BJ (cell line): ENCODE measurements at places on chromosomes 1 and 21. TPM values are rescaled to one million over a fixed set of nuclear protein-coding genes. Genes with fewer than 3 reads are reported as not detected.

- no peak for DNase-seq
These were observed 2.1 kb upstream of the CAPN8 start for GRCh38 chr1:223667484-223668182.

The GBP5 gene
- polyA plus RNA-seq = not detected in 2 replicates

DNA sequence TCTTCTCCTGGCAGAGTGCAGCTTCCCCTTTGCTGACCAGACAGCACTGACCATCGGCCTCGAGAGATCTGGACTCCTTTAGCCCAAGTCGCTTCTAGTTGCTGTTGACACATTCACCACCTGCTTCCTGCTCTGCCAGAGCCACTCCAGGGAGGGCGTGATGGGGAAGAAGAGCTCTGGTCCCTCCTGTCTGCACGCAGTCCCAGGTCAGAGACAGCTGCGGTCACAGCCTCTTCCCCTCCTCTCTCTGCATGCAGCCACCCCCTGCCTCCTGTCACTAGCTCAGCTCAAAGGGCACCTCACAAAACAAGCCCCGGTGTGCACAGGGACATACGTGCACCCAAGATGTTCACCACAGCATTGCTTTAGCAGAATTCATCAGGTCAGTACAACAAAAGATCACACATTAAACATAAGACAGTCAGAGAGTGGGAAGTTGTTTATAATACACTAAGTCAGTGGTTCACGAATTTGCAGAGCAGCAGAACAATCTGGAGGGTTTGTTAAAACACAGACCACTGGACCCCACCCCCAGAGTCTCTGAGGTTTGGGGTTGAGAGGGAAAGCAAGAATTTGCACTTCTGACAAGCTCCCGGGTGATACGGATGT, 132.9 kb downstream of the SYF2 start:
- no peak for DNase-seq

- DNase-seq = peak; percentile 7
These were observed 31.9 kb downstream of the ZMYM1 start for GRCh38 chr1:35111106-35111505.

DNA sequence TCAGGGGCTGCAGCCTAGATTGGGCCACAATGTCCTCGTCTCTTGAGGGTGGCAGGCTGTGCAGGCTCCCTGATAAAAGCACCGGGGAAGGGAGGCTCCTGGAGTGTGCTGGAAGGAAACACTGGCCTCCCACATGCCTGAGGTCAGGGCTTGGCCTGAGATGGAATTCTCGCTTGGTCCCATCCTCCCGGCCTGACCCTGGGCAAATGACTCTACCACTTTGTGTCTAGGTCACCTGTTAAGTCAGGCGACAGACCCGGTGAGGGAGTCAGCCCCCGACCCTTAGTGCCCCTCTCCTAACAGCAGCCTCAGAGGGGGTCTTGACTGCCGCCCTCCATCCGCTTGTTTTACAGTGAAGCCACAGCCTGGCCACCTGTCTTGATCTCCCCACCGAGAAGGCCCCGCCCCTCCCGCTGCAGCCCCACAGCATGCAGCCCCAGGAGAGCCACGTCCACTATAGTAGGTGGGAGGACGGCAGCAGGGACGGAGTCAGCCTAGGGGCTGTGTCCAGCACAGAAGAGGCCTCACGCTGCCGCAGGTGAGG, 2.5 kb downstream of the SMIM1 start:
- DNase-seq = no peak

- DNase-seq = no peak
These were observed 54.0 kb downstream of the RAB3B start for GRCh38 chr1:51936531-51936930.

DNA sequence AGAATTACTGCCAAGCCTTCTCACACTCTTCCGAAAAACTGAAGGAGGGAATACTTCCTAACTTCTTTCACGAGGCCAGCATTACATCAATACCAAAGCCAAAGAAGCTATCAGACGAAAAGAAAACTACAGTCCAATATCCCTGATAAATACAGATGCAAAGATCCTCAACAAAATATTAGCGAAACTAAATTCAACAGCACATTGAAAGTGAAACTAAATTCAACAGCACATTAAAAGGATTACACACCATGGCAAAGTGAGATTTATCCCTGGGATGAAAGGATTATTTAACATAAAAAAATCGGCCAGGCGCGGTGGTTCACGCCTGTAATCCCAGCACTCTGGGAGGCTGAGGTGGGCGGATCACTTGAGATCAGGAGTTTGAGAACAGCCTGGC, 176.8 kb downstream of the FAF1 start:
- no peak for DNase-seq

DNA sequence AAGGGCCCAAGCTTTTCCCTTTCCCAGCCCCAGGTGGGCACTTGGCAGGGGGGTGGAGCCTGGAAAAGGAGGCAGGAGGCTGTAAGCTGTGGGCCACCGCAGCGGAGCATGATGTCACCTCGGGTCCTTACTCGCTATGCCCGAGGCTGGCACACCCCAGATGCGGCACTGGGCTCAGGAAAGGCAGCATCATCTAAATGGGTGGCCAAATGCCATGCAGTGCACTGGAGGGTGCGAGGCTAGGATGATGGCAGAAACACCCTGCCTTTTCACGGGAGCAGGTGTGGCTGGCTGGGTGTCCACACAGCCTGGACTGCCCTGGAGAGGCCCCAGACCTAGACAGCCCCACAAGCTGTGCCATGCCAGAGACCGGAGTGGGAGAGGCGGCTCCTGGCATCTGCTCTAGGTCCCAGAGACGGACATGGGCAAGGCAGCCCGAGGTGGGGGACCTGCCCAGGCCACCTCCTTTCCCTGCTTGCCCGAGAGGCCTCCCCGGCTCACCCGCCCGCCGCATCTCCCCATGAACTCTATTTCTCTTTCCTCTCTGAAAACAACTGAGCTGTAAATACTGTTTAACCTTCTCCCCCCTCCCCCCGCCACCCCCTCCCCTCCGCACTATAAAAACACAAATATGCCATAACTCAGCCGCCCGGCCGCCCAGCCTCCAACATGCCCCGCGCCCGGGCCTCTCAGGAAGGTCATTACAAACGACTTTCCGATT, 124.7 kb downstream of the CASZ1 start:
- no peak for DNase-seq

DNA sequence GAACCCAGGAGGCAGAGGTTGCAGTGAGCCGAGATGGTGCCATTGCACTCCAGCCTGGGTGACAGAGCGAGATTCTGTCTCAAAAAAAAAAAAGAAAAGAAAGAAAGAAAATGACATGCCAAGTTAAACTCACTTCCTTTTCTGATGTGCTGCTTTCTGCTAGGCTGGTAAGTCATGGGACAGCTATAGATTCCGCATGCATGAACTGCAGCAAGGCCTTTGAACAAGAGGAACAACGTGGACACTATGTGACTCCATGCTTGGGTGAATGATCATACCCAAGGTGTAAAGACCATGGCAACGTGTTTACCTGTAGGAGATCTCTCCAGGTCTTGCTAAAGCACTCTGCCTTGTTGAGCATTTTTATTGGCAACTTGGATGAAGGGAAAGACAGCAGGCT, 10.3 kb upstream of the TTF2 start:
- DNase-seq = no peak

- DNase-seq = peak; percentile 7
These were observed 39.8 kb downstream of the ASTN1 start for GRCh38 chr1:177124577-177125278.

DNA sequence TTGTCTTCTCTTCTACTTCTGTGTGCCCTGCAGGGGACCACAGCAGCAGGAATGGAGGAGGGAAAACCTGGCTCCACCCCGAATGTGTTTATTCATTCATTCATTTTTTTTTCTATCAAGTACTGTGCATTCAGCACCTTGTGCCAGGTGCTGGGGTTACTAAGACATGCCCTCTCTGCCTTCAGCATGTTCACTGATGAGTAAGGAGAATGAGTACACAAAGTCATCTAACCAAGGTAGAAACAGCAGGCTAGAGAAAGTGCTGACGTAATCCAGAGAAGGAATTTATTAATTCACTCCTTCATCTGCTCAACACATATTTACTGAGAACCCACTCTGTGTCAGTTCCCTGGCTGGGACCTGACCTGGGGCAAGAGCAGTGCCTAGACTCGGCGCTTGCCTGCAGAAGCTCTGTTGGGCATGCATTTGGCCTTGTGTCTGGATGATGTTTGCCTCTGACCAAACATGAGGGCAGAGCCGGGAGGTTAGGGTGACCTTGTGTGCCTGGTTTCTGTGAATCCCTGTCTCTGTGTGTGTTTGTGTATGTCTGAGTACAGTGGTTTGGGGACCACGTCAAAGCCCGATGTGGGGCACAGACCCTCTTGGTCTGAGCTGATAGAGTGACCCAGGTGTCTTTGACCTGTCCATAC, 3.3 kb upstream of the MYOG start:
- no peak for DNase-seq

DNA sequence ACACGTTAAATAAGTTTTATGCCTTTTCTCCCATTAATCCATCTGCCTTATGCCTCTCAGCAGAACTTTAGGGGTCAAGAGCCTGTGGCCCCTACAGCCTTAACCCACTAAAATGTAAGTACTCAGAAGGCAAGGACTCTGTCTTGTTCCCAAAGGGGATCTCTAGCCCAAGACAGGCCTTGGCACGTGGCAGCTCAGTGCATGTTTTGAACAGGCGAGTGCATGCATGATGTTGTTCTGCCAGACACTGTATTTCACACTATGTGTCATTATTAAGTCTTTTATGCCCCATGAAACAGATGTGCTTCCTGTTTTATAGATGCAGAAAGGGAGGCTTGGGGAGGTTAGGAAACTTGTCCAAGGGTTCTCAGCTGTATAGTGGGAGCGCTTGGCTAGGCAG, 102.8 kb downstream of the ETS2 start:
- DNase-seq = no peak

DNA sequence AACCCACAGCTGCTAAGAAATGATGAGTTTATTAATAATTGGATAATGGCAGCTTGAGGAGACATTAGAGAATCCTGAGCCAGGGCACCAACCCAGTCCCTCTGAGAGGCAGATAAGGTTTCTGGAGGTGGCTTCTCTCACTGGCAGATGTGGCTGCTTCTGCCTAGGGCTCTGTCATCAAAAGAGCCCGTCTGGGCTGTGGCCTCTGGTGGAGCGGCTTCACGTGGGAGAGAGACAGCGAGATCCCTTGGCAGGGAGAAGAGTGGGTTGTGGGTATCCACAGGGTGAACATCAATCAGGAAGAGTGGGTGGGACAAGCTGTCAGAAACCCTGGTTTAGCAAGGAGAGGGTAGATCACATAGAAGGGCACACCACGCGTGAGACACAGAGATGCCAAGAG, 30.0 kb downstream of the VWA5B1 start:
- DNase-seq = no peak

The FCRL2 gene
- not detected in 2 replicates for polyA plus RNA-seq

The ANKRD34A gene
- 1.3 and 1.4 TPM in 2 replicates for polyA plus RNA-seq

DNA sequence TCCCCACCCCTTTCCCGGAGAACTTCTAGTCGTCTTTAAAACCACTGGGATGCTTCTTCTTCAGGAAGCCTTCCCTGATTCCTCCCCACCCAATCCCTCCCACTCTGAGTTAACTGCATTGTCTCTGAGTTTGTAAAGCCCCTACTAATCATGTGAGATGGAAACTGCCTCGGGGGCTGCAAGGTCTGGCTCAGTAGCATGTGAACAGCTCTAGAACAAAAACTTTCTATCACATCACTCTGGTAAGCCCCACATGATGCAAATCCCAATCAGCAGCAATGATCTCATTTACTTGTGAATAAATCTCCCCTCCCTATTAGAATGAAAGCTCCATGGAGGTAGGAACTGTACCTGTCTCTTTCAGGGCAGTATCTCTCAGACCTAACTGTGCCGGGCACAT, 141.0 kb upstream of the JUN start:
- DNase-seq = no peak

GRCh38 chr21:46084709-46085108, 13.2 kb upstream of the COL6A2 start:
- DNase-seq = no peak

- no peak for DNase-seq
These were observed 20.7 kb downstream of the CTNNBIP1 start for GRCh38 chr1:9889411-9889810.

The ARMH1 gene
- polyA plus RNA-seq = 0.71 and 0.86 TPM in 2 replicates

DNA sequence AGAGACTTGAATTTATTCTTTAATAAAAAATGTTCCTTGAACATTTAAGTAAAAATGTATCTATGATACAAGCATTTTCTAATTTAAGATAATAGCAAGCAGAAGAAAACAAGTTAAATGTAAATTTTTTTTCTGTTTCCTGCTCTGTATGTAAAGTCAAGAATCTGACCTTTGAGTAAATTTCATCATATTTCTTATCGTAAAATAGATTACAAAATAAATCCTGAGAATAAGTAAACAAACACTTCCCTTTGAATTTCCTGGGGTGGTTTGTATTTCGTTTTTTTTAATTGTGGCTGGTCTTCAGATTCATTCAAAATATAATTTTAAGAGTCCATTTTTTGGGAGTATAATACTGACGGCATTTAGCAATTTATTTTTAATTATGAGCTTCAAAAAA, 77.6 kb downstream of the POU2F1 start:
- DNase-seq = no peak

The CRYZ gene
- 22.9 and 39.1 TPM in 2 replicates for polyA plus RNA-seq

DNA sequence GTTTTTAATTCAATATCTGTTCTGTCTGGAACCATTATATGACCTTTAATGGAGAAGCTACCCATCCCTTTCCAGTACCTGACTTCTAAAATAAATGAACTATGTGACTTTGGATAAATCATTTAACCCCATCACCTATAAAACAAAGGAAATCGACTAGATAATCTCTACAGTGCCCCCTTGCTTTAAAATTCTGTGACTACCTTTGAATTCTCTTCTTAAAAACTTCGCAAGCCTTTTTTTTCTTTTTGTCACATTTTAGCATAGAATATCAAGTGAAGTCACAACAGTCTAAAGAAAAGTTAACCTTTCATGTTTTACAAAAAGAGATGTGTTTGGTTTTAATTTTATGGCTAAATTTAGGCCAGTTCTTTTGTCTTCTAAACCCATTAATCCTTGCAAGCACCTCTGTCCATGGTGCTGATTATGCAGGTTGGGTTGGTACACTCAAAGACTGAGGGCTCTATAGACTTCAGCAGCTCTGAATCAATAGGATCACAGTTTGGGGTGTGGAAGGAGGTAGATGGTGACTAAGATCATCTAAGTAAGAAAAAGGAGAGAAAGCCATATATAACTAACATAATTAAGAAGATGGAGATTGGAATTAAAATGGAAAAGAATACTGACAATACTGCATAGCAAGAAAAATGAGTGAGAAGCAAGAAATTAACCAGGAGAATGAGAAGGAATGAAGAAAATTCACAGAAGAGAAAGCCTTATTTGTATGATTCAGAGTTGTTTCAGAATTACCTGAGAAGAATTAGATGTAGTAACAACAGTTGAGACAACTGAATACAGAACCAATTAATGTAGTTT, 59.2 kb downstream of the TBX15 start:
- no peak for DNase-seq

DNA sequence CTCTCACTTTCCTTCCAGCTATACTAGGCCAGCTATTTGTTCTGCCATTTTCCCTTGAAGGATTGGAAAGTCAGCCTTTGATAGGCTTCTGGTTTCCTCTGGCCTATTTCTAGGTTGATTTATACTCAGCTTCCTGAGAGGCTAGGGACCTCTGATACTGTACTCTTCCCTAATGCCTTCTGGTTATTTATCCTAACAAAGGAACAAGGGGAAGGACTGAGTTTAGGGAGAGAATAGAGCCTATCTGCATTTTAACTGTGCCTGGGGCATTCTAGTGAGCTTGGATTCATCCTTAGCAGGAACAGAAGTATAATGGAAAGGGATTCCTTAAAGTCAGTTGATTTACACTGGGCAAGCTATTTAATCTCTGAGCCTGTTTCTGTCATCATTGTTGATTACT, 11.8 kb upstream of the TMEM39B start:
- DNase-seq = no peak
